ENCODE measurements at places on chromosomes 3 and 15.

DNA sequence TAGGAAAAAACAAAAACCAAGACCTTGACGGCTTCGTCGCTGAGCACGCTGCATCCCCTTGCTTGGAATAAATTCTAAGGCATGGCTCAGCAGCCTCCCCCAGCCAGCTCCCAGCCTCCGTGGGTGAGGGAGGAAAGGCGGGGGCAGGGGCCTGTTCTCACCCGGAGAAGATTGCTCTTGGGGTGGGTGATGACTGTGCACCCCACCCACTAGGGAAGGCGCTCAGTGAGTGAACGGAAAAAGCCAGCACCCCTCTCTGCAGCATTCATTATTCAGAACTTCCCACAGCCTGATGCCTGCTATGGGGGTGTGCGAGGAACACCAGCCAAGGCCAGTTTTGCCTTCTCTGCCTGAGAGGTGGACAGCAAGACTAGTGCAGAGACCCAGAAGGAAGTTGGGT is 19.3 kb upstream of the NTRK3 start:
- peaks cover 91% of the 10 kb centered on the region for H3K27me3 ChIP-seq
- no peak for DNase-seq
- H3K27ac ChIP-seq = no peak overlapping the region

- no peak for DNase-seq
- H3K36me3 ChIP-seq = no peaks in the 10 kb centered on the region
- no peak overlapping the region for H3K4me3 ChIP-seq
- H3K27ac ChIP-seq = no peak overlapping the region
Observed at GRCh38 chr3:63387568-63387967, 109.5 kb downstream of the SYNPR start.

DNA sequence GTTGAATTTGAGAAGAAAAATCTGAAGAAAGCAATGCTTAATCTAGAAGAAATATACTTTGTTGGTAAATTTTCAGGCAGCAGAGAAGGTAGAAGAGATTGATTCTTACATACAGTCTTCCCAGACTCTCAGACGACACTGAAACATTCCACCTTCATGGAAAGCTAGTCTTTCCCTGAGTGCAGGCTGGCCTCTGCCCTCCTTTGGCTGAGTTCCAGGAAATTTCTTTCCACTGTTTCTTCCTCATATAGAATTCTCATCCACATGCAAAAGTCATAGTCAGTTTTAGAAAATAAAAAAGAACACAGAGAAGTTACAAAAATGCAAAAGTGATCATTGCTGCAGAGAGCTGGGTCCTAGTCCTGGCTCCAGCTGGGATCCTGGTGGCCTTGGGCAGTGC is 142.5 kb upstream of the PRR23C start:
- H3K4me3 ChIP-seq = no peak overlapping the region
- peak overlapping the region; percentile 41 for H3K27ac ChIP-seq
- no peaks in the 10 kb centered on the region for H3K27me3 ChIP-seq
- H3K36me3 ChIP-seq = no peaks in the 10 kb centered on the region

- H3K27me3 ChIP-seq = no peaks in the 10 kb centered on the region
- DNase-seq = no peak
- H3K36me3 ChIP-seq = no peaks in the 10 kb centered on the region
- H3K4me3 ChIP-seq = no peak overlapping the region
- H3K27ac ChIP-seq = no peak overlapping the region
Observed at GRCh38 chr3:111571907-111572460, 23.2 kb downstream of the ZBED2 start.

DNA sequence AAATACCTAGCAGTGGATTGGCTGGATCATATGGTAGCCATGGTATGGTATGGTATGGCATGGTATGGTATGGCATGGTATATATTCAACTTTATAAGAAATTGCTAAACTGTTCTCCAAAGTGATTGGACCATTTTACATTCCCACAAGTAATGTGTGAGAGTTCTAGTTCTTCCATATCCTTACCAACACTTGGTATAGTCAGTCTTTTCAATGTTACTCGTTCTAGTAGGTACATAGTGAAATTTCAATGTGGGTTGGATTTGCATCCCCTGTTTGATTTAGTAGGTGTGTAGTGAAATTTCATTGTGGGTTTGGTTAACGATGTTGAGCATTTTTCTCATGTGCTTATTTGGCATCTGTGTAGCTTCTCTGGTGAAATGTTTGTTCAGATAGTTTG is 154.3 kb downstream of the ITPR1 start:
- H3K4me1 ChIP-seq = peaks cover 2% of the 10 kb centered on the region
- H3K27me3 ChIP-seq = peaks cover 6% of the 10 kb centered on the region
- DNase-seq = no peak
- H3K27ac ChIP-seq = no peak overlapping the region

GRCh38 chr15:63030101-63030551 is 12.4 kb upstream of the TPM1 start:
- H3K27ac ChIP-seq = no peak overlapping the region
- peaks cover 11% of the 10 kb centered on the region for H3K4me1 ChIP-seq
- H3K27me3 ChIP-seq = no peaks in the 10 kb centered on the region
- H3K4me3 ChIP-seq = no peak overlapping the region

- DNase-seq = no peak
- H3K4me1 ChIP-seq = peaks cover 30% of the 10 kb centered on the region
- no peak overlapping the region for H3K4me3 ChIP-seq
Observed at GRCh38 chr3:150264561-150265279, 143.4 kb upstream of the TSC22D2 start.

DNA sequence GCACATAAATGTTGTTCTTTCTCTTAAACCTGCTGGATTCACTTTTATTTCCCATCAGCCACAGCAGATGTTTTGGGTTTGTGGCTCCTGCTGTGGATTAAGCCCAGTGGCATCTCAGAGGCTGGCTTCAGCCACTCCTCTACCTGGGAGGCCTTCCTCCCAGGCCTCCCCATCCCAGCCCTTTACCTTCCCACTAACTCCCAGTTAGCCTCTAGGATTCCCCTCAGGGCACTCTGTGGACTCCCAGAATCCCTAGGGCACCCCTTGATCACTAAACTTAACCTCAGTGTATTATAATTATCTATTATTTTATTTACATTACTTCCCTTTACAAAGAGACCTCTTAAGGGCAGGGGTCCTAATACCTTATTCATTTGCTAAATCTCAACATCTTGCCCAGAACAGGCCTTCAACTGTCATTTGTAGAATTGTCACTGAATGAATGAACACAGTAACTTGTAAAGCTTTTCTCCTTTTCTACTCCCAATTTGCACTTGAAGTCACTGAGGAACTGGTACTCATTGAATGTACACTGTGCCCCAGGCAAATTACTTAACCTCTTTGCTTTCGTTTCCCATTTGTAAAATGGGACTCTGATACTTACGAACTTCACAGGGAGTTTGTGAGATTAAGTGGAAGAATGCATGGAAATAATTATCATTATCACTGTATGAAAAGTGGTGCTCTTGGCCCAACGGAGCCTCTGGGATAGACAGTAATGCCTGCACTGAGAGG is 8.3 kb downstream of the CCDC13 start:
- no peak overlapping the region for H3K27ac ChIP-seq
- H3K27me3 ChIP-seq = peaks cover 2% of the 10 kb centered on the region
- no peak overlapping the region for H3K4me3 ChIP-seq

- H3K27me3 ChIP-seq = no peaks in the 10 kb centered on the region
- H3K4me1 ChIP-seq = peaks cover 36% of the 10 kb centered on the region
- no peak for DNase-seq
- peaks cover 2% of the 10 kb centered on the region for H3K36me3 ChIP-seq
- no peak overlapping the region for H3K4me3 ChIP-seq
Observed at GRCh38 chr15:27065151-27065550, 94.2 kb downstream of the GABRG3 start.

DNA sequence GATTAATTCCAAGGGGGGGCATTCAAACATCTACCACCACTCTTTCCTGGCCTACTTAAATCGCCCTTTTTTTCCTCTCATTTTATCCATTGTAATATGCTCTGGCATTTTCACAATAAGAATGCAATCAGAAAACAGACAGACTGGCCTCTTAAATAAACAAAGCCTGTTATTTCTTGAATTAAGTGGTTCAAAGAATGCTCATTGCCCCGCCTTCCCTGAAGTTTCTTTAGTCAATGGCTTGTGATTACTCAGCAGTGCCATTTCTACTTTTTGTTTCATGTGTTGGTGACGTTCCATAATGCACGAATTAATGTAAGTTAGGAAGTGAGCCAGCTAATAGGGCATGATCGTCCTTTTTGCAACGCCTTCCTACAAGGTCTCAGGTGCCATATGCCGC is 68.0 kb downstream of the FBN1 start:
- no peak overlapping the region for H3K4me3 ChIP-seq
- no peak overlapping the region for H3K27ac ChIP-seq
- H3K36me3 ChIP-seq = peaks cover 2% of the 10 kb centered on the region

DNA sequence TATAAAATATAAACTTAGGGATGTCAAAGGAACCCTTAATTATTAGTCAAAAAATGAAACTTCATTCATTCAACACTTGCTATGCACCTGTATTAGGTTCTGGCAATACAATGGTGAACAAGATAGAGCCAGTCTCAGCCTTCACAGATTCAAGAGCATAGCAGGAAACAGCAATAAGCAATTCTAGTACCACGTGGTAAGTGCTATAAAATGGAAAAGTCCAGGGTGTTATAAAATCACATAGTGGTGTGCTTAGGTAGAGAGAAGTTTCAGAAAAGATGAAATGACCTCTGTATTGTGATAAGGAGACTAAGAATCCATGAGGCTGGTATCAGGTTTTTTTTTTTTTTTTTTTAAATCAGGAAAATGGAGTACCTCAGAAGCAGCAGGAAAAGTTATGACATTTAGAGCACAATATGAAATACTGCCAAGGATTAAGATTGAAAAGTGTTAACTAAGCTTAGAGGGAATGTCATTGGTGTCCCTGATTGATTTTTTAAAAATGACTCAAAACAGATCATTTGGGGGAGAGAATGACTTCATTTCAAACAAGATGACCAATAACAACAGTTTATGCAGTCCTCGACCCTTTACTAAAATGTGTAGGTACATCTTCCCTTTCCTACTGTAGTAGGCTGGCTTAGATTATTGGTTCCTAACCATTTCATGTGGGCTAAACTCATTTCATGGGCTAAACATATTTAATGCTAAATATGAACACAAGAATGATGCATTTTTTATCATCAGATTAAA is 5.0 kb downstream of the TOMM70 start:
- DNase-seq = no peak
- H3K27ac ChIP-seq = no peak overlapping the region
- peaks cover 20% of the 10 kb centered on the region for H3K4me1 ChIP-seq
- no peaks in the 10 kb centered on the region for H3K27me3 ChIP-seq
- H3K36me3 ChIP-seq = no peaks in the 10 kb centered on the region

- peaks cover 8% of the 10 kb centered on the region for H3K36me3 ChIP-seq
- H3K4me1 ChIP-seq = peaks cover 30% of the 10 kb centered on the region
- H3K4me3 ChIP-seq = no peak overlapping the region
Observed at GRCh38 chr15:67723294-67724024, 101.8 kb upstream of the SKOR1 start.

- no peak for DNase-seq
- H3K27me3 ChIP-seq = peaks cover 5% of the 10 kb centered on the region
- no peaks in the 10 kb centered on the region for H3K36me3 ChIP-seq
- no peak overlapping the region for H3K4me3 ChIP-seq
- no peak overlapping the region for H3K27ac ChIP-seq
- peaks cover 17% of the 10 kb centered on the region for H3K4me1 ChIP-seq
Observed at GRCh38 chr3:98917608-98918007, 16.1 kb upstream of the DCBLD2 start.

GRCh38 chr3:176789947-176790346 is 407.3 kb downstream of the TBL1XR1 start:
- H3K27me3 ChIP-seq = no peaks in the 10 kb centered on the region
- H3K4me3 ChIP-seq = no peak overlapping the region
- no peak for DNase-seq
- peaks cover 10% of the 10 kb centered on the region for H3K4me1 ChIP-seq

GRCh38 chr3:179666030-179666429 is 13.2 kb downstream of the USP13 start:
- no peak for DNase-seq
- H3K27me3 ChIP-seq = no peaks in the 10 kb centered on the region
- peaks cover 16% of the 10 kb centered on the region for H3K4me1 ChIP-seq
- no peak overlapping the region for H3K4me3 ChIP-seq
- H3K27ac ChIP-seq = no peak overlapping the region
- no peaks in the 10 kb centered on the region for H3K36me3 ChIP-seq

- H3K4me3 ChIP-seq = no peak overlapping the region
- H3K36me3 ChIP-seq = peaks cover 2% of the 10 kb centered on the region
- peaks cover 10% of the 10 kb centered on the region for H3K4me1 ChIP-seq
- DNase-seq = no peak
- H3K27ac ChIP-seq = no peak overlapping the region
Observed at GRCh38 chr3:194471863-194472262, 14.9 kb downstream of the ATP13A3 start.

- H3K4me1 ChIP-seq = no peaks in the 10 kb centered on the region
- no peaks in the 10 kb centered on the region for H3K36me3 ChIP-seq
- H3K27me3 ChIP-seq = no peaks in the 10 kb centered on the region
- DNase-seq = no peak
Observed at GRCh38 chr3:164390046-164390445, 688.2 kb downstream of the SI start.

DNA sequence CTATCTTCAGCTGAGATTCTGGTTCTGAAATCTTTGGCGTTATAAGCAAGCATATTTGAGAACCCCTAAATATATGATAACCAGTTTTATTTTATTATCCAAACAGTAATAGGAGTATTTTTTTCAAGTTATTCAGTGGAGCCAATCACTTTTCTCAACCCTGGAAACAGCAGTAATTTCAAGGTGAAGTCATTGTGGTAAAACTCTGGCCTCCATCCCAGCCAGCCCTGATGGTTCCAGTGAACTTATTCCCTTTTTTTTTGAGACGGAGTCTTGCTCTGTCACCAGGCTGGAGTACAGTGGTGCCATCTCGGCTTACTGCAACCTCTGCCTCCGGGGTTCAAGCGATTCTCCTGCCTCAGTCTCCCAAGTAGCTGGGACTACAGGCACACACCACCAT is 545.4 kb upstream of the IL12A start:
- no peak for DNase-seq
- no peaks in the 10 kb centered on the region for H3K36me3 ChIP-seq
- H3K4me3 ChIP-seq = no peak overlapping the region
- H3K4me1 ChIP-seq = peaks cover 6% of the 10 kb centered on the region
- H3K27me3 ChIP-seq = no peaks in the 10 kb centered on the region

DNA sequence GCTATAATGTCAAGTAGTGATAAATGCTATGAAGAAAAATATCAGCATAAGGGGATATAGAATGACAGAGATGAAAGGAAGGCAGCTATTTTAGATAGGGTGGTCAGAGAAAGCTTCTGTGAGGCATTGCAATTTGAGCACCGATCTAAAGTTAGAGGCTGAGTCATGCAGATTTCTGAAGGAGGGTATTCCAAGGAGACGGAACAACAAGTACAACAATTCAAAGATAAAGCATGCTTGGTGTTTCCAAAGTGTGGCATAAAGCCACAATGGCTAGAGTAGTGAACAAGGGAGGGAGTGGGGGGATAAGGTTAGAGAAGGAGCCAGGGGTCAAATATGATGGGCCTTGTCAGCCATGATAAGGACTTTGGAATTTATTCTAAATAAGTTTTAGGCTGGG is 71.9 kb downstream of the PFN2 start:
- H3K36me3 ChIP-seq = peaks cover 7% of the 10 kb centered on the region
- no peaks in the 10 kb centered on the region for H3K27me3 ChIP-seq
- H3K4me3 ChIP-seq = no peak overlapping the region

DNA sequence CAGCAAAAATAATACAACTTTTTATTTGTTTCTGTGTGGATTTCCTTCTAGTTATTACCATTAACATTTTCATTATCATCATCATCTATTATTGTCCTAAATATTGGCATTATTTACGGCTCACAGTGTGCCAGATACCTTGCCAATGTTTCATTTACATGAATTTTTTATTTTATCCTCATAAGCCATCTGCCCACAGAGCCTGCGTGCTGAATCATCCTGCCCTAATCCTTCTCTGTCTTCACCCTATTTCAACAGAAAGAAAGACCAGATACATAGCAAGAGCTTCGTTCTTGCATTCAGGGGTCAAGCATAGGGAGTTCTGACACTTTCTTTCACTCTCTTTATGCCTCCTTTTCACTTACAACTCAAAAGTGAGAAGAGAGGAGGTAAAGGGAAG is 82.0 kb downstream of the KCNMB2 start:
- peaks cover 2% of the 10 kb centered on the region for H3K4me1 ChIP-seq
- no peaks in the 10 kb centered on the region for H3K27me3 ChIP-seq
- no peak for DNase-seq
- H3K4me3 ChIP-seq = no peak overlapping the region
- H3K27ac ChIP-seq = no peak overlapping the region
